Thoracic aorta (tissue), 2 donors: ENCODE measurements at places on chromosomes 1 and 21.
A peak's percentile ranks its signal among the peaks of the same experiment; 100 is the strongest.

- no peaks in the 10 kb centered on the region for H3K4me1 ChIP-seq
- H3K27me3 ChIP-seq: no peaks in the 10 kb centered on the region
- H3K36me3 ChIP-seq: no peaks in the 10 kb centered on the region
- no peak overlapping the region for H3K4me3 ChIP-seq
- DNase-seq: no peak
- no peak overlapping the region for H3K27ac ChIP-seq
These were observed 61.6 kb upstream of the DEPDC1 start for GRCh38 chr1:68558321-68559026.

DNA sequence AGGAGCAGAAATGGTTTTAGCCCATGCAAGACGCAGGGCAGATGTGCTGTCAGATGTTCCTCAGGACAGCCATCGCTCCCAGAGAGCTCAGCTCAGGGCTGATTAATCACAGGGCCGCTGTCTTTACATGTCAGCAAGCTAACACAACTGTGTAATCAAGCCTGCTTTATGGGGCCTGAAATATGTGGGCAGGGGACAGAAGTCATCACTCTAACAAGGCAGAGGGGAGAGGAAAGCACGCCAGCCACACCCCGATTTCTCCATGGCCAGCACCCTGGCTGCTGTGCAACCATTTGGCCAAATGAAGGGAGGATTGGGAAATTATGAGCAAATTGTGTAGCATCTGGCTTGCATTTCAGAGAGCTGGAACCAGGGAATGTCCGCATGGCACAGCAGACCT, 368.8 kb downstream of the NPHP4 start:
- no peak overlapping the region for H3K4me3 ChIP-seq
- no peaks in the 10 kb centered on the region for H3K36me3 ChIP-seq
- no peak overlapping the region for H3K27ac ChIP-seq
- no peaks in the 10 kb centered on the region for H3K4me1 ChIP-seq
- no peaks in the 10 kb centered on the region for H3K27me3 ChIP-seq

GRCh38 chr21:40671716-40672115, 175.2 kb downstream of the DSCAM start:
- no peaks in the 10 kb centered on the region for H3K36me3 ChIP-seq
- no peaks in the 10 kb centered on the region for H3K4me1 ChIP-seq
- no peak overlapping the region for H3K4me3 ChIP-seq

GRCh38 chr1:200253774-200254495, 155.9 kb downstream of the ZNF281 start:
- no peak overlapping the region for H3K4me3 ChIP-seq
- no peaks in the 10 kb centered on the region for H3K36me3 ChIP-seq
- H3K4me1 ChIP-seq: no peaks in the 10 kb centered on the region
- no peaks in the 10 kb centered on the region for H3K27me3 ChIP-seq
- no peak for DNase-seq

- H3K4me1 ChIP-seq: peaks cover 35% of the 10 kb centered on the region
- H3K27me3 ChIP-seq: no peaks in the 10 kb centered on the region
- peak overlapping the region; percentile 90 for H3K27ac ChIP-seq
These were observed 685 bp downstream of the CRTC2 start for GRCh38 chr1:153957744-153958110.

- peaks cover 36% of the 10 kb centered on the region for H3K4me1 ChIP-seq
- no peaks in the 10 kb centered on the region for H3K36me3 ChIP-seq
These were observed 131.8 kb upstream of the IPO9 start for GRCh38 chr1:201697174-201697573.

GRCh38 chr1:163367721-163368120, 46.0 kb downstream of the NUF2 start:
- no peaks in the 10 kb centered on the region for H3K27me3 ChIP-seq
- DNase-seq: no peak
- no peaks in the 10 kb centered on the region for H3K4me1 ChIP-seq
- H3K36me3 ChIP-seq: no peaks in the 10 kb centered on the region
- H3K27ac ChIP-seq: no peak overlapping the region

GRCh38 chr1:25208092-25208491, 24.2 kb downstream of the SYF2 start:
- no peak for DNase-seq
- H3K27me3 ChIP-seq: no peaks in the 10 kb centered on the region
- no peak overlapping the region for H3K27ac ChIP-seq
- H3K4me3 ChIP-seq: no peak overlapping the region
- H3K4me1 ChIP-seq: no peaks in the 10 kb centered on the region

DNA sequence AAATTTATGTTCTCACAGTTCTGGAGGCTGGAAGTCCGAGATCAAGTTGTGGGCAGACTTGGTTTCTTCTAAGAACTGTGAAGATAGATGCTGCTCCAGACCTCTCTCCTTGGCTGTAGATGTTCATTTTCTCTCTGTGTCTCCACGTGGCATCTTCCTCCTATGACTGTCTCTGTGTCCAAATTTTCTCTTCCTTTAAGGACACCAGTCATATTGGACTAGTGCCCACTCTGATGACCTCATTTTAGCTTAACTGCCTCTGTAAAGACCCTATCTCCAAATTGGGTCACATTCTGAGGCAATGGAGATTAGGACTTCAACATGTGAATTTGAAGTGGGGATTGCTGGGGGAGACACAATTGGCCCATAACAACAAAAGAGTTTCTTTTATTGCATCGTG, 125.3 kb upstream of the ETS2 start:
- H3K27me3 ChIP-seq: no peaks in the 10 kb centered on the region
- peaks cover 52% of the 10 kb centered on the region for H3K4me1 ChIP-seq
- no peaks in the 10 kb centered on the region for H3K36me3 ChIP-seq
- DNase-seq: no peak
- no peak overlapping the region for H3K4me3 ChIP-seq
- H3K27ac ChIP-seq: peak overlapping the region; percentile 67

- no peaks in the 10 kb centered on the region for H3K36me3 ChIP-seq
- no peak for DNase-seq
- no peak overlapping the region for H3K4me3 ChIP-seq
- no peaks in the 10 kb centered on the region for H3K4me1 ChIP-seq
These were observed 8.2 kb upstream of the TRIM63 start for GRCh38 chr1:26075421-26076144.

- H3K27ac ChIP-seq: no peak overlapping the region
- no peak for DNase-seq
- no peak overlapping the region for H3K4me3 ChIP-seq
- no peaks in the 10 kb centered on the region for H3K27me3 ChIP-seq
These were observed 184.3 kb upstream of the CACYBP start for GRCh38 chr1:174815474-174815908.

GRCh38 chr21:40587736-40588346, 259.1 kb downstream of the DSCAM start:
- H3K4me1 ChIP-seq: no peaks in the 10 kb centered on the region
- H3K36me3 ChIP-seq: no peaks in the 10 kb centered on the region
- no peak for DNase-seq
- no peak overlapping the region for H3K4me3 ChIP-seq
- H3K27me3 ChIP-seq: no peaks in the 10 kb centered on the region

DNA sequence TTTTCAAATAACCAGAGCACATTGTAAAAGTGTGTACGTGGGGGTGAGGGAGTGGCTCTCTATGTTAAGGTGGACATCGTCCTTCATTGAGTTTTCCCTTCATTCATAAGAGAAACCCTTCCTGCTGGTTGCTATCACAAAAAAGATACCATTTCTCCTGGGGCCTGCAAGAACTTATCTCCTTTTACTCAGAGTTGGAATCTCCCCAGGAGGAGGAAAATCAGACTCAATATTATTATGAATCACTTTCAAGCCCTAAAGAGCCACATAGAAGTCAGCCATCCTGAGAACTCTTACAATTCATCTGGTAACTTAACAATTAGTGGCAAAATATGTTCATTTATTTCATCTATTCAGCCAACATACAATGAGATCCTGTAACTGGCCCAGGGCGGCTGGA, 27.1 kb upstream of the TGFBR3 start:
- H3K36me3 ChIP-seq: no peaks in the 10 kb centered on the region
- H3K4me3 ChIP-seq: no peak overlapping the region
- H3K27ac ChIP-seq: no peak overlapping the region
- DNase-seq: no peak
- no peaks in the 10 kb centered on the region for H3K27me3 ChIP-seq

GRCh38 chr1:204213668-204214662, at the start of gene GOLT1A:
Gene GOLT1A (minus strand): TSS chr1:204213988. CDS start chr1:204213906, 82 bp downstream.
- no peak for DNase-seq
- H3K27me3 ChIP-seq: no peaks in the 10 kb centered on the region
- H3K4me3 ChIP-seq: peak within 1 kb of the TSS; percentile 42
- no peak within 1 kb of the TSS for H3K27ac ChIP-seq
- H3K4me1 ChIP-seq: peaks cover 6% of the 10 kb centered on the region
- no peaks in the 10 kb centered on the region for H3K36me3 ChIP-seq

GRCh38 chr21:45539046-45539795, 3.0 kb downstream of the SLC19A1 start:
- no peaks in the 10 kb centered on the region for H3K36me3 ChIP-seq
- DNase-seq: peak; percentile 1
- no peaks in the 10 kb centered on the region for H3K27me3 ChIP-seq
- no peak overlapping the region for H3K27ac ChIP-seq
- peaks cover 15% of the 10 kb centered on the region for H3K4me1 ChIP-seq
- H3K4me3 ChIP-seq: no peak overlapping the region

DNA sequence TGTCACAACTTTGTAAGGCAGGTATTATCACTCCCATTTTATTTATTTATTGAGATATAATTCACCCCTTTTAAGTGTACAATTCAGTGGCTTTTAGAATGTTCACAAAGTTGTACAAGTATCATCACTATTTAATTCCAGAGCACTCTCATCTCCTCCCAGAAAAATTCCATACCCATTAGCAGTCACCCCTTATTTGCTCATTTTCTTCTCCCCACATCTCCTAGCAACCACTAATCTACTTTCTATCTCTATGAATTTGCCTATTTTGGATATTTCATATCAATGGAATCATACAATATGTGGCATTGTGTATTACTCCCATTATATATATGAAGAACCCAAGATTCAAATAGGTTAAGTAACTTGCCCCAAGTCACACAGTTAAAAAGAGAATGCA, 7.0 kb downstream of the DSTYK start:
- peaks cover 6% of the 10 kb centered on the region for H3K4me1 ChIP-seq
- no peaks in the 10 kb centered on the region for H3K27me3 ChIP-seq
- no peak for DNase-seq
- H3K36me3 ChIP-seq: no peaks in the 10 kb centered on the region

DNA sequence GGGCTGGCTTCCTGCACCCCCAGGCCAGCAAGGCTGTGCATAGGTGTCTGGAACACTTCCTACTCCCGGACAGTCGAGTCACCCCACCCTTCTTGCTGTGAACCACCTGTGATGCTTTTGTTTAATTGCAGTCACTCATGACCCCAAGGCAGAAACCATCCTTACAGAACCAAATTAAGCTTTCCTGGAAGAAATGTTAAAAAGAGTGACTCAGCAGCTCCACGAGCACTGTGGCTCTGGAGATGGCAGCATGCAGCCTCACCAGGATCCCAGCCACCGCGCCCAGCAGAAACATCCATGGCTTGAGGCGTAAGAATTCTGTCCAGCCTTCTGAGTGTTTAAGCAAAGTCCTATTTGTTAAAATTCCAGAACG, 28.8 kb downstream of the SNAP47 start:
- H3K27me3 ChIP-seq: no peaks in the 10 kb centered on the region
- no peak for DNase-seq
- H3K4me3 ChIP-seq: no peak overlapping the region
- peaks cover 19% of the 10 kb centered on the region for H3K36me3 ChIP-seq
- no peak overlapping the region for H3K27ac ChIP-seq
